ENCODE measurements at places on chromosomes 2 and 18. TPM values are rescaled to one million over a fixed set of nuclear protein-coding genes. Genes with fewer than 3 reads are reported as not detected.

Gene MPP4
- total RNA-seq = 0.07 TPM

Gene CPO
- total RNA-seq = not detected

Gene ACMSD
- total RNA-seq = not detected

Gene CTNNA2
- total RNA-seq = 0.16 TPM

Gene ZEB2
- 8.3 TPM for total RNA-seq

Gene MYOM1
- total RNA-seq = 0.41 TPM

Gene TMEFF2
- 0.40 TPM for total RNA-seq

Gene KYNU
- total RNA-seq = 242 TPM
